ENCODE measurements at places on chromosomes 16 and 17. TPM values are rescaled to one million over a fixed set of nuclear protein-coding genes. Genes with fewer than 3 reads are reported as not detected.

KRT23 gene
- total RNA-seq: 1.2 TPM

CD300LB gene
- total RNA-seq: not detected

HBA1 gene
- not detected for total RNA-seq

NOD2 gene
- 0.10 TPM for total RNA-seq

SLC6A4 gene
- total RNA-seq: under 0.01 TPM

TOX3 gene
- total RNA-seq: 1.7 TPM

PPL gene
- total RNA-seq: 17.0 TPM

PNMT gene
- total RNA-seq: not detected

CNEP1R1 gene
- total RNA-seq: 46.4 TPM

ZFHX3 gene
- 14.2 TPM for total RNA-seq

TGFB1I1 gene
- 31.4 TPM for total RNA-seq

SPAG5 gene
- 12.5 TPM for total RNA-seq

EMP2 gene
- total RNA-seq: 0.45 TPM

MYH2 gene
- total RNA-seq: not detected

DHRS7C gene
- not detected for total RNA-seq

CCL5 gene
- not detected for total RNA-seq

DRC3 gene
- total RNA-seq: 2.6 TPM

CMTM2 gene
- not detected for total RNA-seq

MT1H gene
- total RNA-seq: 1.4 TPM

EFTUD2 gene
- total RNA-seq: 276 TPM

Measured in renal cortical epithelial cell (primary cell).